Neural crest cell (in vitro differentiated cells): ENCODE measurements at places on chromosomes 6 and 20.

DNA sequence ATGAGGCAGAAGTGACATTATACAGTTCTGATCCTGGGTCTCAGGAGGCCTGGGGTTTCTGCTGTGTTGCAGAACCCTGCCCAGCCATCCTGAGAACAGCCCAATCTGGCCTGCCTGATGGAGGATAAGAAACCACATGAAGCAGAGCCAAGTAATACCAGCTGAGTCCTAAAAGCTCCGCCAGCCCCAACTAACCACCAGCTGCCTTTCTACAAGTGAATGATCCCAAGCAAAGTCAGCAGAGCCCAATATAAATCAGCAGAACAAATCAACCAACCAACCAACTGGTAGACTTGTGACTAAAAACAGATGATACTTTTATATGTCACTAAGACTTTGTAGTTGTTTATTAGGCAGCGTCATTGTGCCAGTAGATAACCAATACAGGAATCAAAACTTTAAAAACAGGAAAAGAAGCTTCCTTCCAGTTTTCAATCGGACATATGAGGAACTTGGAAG is 52.1 kb downstream of the SNX5 start:
- no peaks in the 10 kb centered on the region for H3K4me1 ChIP-seq
- H3K4me3 ChIP-seq = no peak overlapping the region
- no peak overlapping the region for H3K27ac ChIP-seq
- peaks cover 4% of the 10 kb centered on the region for H3K27me3 ChIP-seq
- no peaks in the 10 kb centered on the region for H3K36me3 ChIP-seq

GRCh38 chr20:41480054-41480770 is 113.6 kb upstream of the EMILIN3 start:
- H3K4me3 ChIP-seq = no peak overlapping the region
- H3K36me3 ChIP-seq = peaks cover 27% of the 10 kb centered on the region
- peaks cover 16% of the 10 kb centered on the region for H3K4me1 ChIP-seq
- H3K27ac ChIP-seq = no peak overlapping the region
- no peak for DNase-seq

DNA sequence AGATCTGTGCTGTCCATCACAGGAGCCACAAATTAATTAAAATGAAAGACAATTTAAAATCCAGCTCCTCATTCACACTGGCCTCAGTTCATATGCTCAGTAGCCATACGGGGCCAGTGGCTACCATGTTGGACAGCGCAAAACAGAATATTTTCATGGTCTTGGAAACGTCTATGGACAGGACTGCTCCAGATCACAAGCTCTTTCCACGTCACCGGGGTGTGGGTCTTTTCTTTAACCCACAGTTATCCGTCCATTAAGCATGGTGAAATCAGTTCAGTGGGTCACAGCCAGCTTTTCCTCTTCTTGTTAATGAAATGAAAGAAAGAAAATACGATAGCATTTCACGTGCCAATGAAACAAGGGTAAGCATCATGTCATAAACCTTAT is 24.1 kb downstream of the GFOD1 start:
- peaks cover 23% of the 10 kb centered on the region for H3K4me1 ChIP-seq
- DNase-seq = no peak
- no peak overlapping the region for H3K4me3 ChIP-seq
- H3K27me3 ChIP-seq = no peaks in the 10 kb centered on the region
- no peaks in the 10 kb centered on the region for H3K36me3 ChIP-seq

- DNase-seq = no peak
- H3K27ac ChIP-seq = no peak overlapping the region
- peaks cover 2% of the 10 kb centered on the region for H3K27me3 ChIP-seq
- H3K4me1 ChIP-seq = peaks cover 35% of the 10 kb centered on the region
- no peaks in the 10 kb centered on the region for H3K36me3 ChIP-seq
Observed at GRCh38 chr20:63854069-63854765, 7.1 kb upstream of the ABHD16B start.

GRCh38 chr6:100257793-100258395 is 206.8 kb downstream of the SIM1 start:
- no peak overlapping the region for H3K4me3 ChIP-seq
- no peak for DNase-seq
- H3K27ac ChIP-seq = no peak overlapping the region
- no peaks in the 10 kb centered on the region for H3K27me3 ChIP-seq

GRCh38 chr6:167093922-167094432 is 28.9 kb upstream of the CCR6 start:
- no peaks in the 10 kb centered on the region for H3K27me3 ChIP-seq
- H3K36me3 ChIP-seq = no peaks in the 10 kb centered on the region

DNA sequence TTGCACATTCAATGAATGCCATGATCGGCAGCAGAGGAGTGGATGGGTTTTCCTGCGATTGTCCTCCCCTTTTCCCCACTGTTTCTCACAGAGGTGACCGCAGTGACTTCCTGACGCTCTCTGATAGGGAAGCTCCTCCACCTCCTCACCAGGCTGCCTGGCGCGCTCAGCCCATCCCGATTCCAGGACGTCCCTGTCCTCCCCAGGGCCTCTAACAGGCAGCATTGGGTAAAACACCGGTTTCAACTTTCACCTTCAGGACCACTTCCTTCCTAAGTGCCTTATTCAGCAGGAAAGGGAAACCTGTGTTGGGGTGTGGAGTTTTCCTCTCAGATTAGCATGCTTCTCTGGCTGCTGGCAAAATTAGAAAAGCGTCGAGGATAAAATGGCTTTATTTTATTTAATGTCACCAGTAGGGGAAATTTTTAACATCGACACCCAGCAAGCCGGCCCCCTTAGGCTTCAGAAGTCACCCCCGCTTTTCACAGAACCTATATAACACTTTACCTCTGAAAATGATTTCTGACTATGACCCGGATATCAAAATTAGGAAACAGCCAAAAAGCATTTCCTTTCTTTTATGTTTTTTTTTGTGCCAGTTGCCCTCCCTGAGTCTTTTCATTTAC is 570.4 kb upstream of the GJE1 start:
- peak; percentile 12 for DNase-seq
- H3K27ac ChIP-seq = peak overlapping the region; percentile 97
- H3K4me1 ChIP-seq = peaks cover 25% of the 10 kb centered on the region
- H3K4me3 ChIP-seq = peak overlapping the region; percentile 39

GRCh38 chr6:158185729-158186456 is 17.7 kb downstream of the GTF2H5 start:
- no peak for DNase-seq
- H3K36me3 ChIP-seq = peaks cover 28% of the 10 kb centered on the region
- no peak overlapping the region for H3K4me3 ChIP-seq

DNA sequence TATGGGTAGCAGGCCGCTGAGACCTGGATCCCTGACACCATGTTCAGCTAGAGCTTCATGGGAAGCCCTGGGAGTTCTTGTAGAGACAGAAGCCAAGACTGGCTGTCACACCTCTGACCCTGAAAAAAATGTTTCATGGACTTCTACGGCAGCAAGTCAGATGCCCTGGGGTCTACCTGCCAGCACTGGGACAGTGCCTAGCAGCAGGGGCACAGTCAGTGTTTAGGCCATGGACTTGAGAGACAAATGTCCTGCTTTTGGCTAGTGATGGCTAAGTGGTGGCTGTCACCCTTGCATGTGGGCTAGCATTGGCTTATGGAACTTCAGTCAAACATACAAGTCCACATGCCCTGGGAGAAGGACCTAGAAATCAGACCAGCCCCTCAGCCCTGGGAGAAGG is 41.3 kb upstream of the SSTR4 start:
- H3K27ac ChIP-seq = no peak overlapping the region
- H3K4me1 ChIP-seq = no peaks in the 10 kb centered on the region
- no peak overlapping the region for H3K4me3 ChIP-seq
- no peak for DNase-seq

- no peak for DNase-seq
- H3K4me1 ChIP-seq = peaks cover 3% of the 10 kb centered on the region
- no peak overlapping the region for H3K27ac ChIP-seq
Observed at GRCh38 chr6:34834789-34835518, 43.1 kb downstream of the BLTP3A start.

GRCh38 chr6:452301-453067 is 60.9 kb downstream of the IRF4 start:
- no peak overlapping the region for H3K4me3 ChIP-seq
- peaks cover 3% of the 10 kb centered on the region for H3K36me3 ChIP-seq
- no peaks in the 10 kb centered on the region for H3K4me1 ChIP-seq
- H3K27me3 ChIP-seq = no peaks in the 10 kb centered on the region
- no peak for DNase-seq
- H3K27ac ChIP-seq = no peak overlapping the region

GRCh38 chr6:21101694-21102093 is 491.9 kb upstream of the SOX4 start:
- peaks cover 47% of the 10 kb centered on the region for H3K4me1 ChIP-seq
- no peaks in the 10 kb centered on the region for H3K27me3 ChIP-seq
- H3K27ac ChIP-seq = peak overlapping the region; percentile 6
- DNase-seq = no peak
- no peak overlapping the region for H3K4me3 ChIP-seq

DNA sequence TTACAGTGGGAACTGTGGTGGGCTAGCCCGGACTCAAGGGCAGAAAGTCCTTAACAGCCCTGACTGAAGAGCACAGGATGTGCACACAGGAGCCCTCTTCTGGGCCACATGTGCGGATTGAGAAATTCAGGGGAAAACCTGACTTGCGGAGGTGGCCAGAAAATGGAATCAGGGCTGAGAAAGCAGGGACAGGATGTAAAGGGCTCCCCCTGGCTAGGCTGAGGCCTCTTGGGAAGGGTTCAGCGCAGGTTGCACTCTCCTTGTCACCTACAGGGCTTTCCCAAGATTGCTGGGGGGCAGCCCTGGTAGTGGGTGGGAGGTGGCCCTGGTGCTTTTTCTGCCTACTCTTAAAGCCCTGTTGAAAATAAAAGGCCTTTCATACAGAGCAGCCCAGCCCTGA is 251.2 kb downstream of the SLC24A3 start:
- H3K27me3 ChIP-seq = peaks cover 8% of the 10 kb centered on the region

DNA sequence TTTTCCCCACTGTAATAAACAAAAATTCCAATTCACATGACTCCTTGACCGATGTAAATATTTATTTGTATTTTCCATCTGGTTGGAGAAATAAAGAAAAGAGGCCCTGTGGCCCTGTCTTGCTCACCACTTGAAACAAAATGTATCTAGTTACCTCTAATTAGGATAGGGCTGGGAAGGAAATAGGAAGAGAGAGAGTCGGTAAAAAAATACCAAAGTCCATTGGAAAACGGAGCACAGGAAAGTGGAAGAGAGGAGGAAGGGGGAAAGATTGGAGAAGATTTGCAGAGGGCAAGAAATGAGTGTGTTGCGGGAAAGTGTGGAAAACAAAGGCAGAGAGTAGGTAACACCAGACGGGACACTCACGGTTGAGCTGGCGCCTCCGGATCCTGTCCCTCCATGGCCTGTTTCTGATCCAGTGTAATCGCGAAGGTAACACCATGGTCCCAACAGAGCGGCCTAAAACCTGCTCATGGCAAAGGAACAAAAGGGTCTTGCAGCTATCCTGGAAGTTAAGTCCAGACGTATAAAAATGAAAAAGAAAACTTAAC is 105.8 kb upstream of the RIPOR2 start:
- H3K36me3 ChIP-seq = no peaks in the 10 kb centered on the region
- H3K4me3 ChIP-seq = no peak overlapping the region
- DNase-seq = no peak
- no peak overlapping the region for H3K27ac ChIP-seq
- peaks cover 20% of the 10 kb centered on the region for H3K4me1 ChIP-seq

GRCh38 chr6:34982424-34982852 is 93.4 kb downstream of the ANKS1A start:
- no peak for DNase-seq
- peaks cover 17% of the 10 kb centered on the region for H3K4me1 ChIP-seq
- no peak overlapping the region for H3K27ac ChIP-seq
- H3K4me3 ChIP-seq = no peak overlapping the region
- H3K27me3 ChIP-seq = no peaks in the 10 kb centered on the region
- H3K36me3 ChIP-seq = no peaks in the 10 kb centered on the region

GRCh38 chr6:113654396-113654795 is 202.7 kb upstream of the MARCKS start:
- H3K4me1 ChIP-seq = peaks cover 1% of the 10 kb centered on the region
- no peak for DNase-seq
- no peaks in the 10 kb centered on the region for H3K36me3 ChIP-seq

DNA sequence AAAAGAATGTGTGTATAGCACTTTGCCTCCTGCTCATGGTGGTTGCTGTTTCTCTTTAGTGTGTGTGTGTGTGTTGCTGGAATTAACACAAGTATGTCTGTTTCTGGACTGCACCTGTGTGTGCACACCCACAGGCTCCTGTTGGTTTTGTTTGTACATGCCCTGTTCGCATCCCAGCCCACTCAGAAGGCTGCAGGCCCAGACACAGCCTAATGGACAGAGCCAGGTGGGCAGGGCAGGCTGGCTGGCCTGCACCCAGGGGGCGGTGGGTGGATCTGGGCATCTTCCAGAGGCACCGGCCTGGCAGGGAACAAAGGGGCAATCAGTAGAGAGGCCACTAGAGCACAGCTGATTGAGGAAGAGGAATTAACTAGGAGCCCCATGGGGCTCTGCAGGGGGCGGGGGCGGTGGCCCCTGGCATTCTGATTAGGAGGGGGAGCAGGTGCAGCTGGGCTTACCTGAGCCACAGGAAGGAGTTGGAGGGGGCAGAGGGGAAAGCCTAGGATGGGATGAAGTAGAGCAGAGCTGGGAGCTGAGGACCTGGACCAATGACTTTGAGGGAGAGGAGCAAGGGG is 21.9 kb downstream of the CD40 start:
- peak overlapping the region; percentile 89 for H3K27ac ChIP-seq

GRCh38 chr20:16273812-16274555 is 299.3 kb downstream of the KIF16B start:
- H3K27me3 ChIP-seq = no peaks in the 10 kb centered on the region
- DNase-seq = no peak
- H3K27ac ChIP-seq = no peak overlapping the region
- H3K36me3 ChIP-seq = no peaks in the 10 kb centered on the region

DNA sequence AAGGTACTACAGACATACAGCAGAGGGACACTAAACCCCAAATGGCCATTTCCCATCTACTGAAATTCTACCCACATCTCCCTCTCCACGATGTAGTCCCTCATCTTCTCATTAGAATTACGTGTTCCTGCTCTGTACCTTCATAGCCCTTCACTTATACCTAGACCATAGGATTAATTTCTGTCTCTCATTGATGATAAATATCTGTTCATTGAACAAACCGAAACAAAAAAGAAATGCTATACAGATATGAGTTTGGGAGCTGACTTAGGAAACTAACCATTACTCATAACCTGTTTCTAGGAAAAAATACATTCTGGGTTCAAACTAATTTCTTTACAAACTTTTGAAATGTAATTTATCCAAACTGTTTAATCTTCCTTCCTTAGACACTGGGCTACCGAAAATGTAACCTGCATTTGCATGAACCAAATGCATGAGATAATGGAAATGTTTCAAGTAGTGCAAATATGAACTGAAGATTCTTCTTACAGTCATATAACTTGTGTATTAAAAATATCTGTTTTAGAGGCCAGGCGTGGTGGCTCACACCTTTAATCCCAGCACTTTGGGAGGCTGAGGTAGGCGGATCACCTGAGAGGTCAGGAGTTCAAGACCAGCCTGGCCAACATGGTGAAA is 85.3 kb downstream of the GJA10 start:
- H3K27me3 ChIP-seq = no peaks in the 10 kb centered on the region
- no peaks in the 10 kb centered on the region for H3K36me3 ChIP-seq
- no peak for DNase-seq
- H3K4me3 ChIP-seq = no peak overlapping the region
- H3K27ac ChIP-seq = no peak overlapping the region

GRCh38 chr6:17144016-17144415 is 42.2 kb downstream of the STMND1 start:
- H3K4me1 ChIP-seq = no peaks in the 10 kb centered on the region
- DNase-seq = no peak
- H3K36me3 ChIP-seq = peaks cover 5% of the 10 kb centered on the region
- H3K27ac ChIP-seq = no peak overlapping the region
- H3K27me3 ChIP-seq = peaks cover 3% of the 10 kb centered on the region
- no peak overlapping the region for H3K4me3 ChIP-seq

- no peak overlapping the region for H3K4me3 ChIP-seq
- no peak overlapping the region for H3K27ac ChIP-seq
- no peaks in the 10 kb centered on the region for H3K4me1 ChIP-seq
Observed at GRCh38 chr20:58708246-58708931, 15.8 kb downstream of the NPEPL1 start.
